Aorta (tissue), 5 donors: ENCODE measurements at places on chromosomes 3 and 15. TPM values are rescaled to one million over a fixed set of nuclear protein-coding genes. Genes with fewer than 3 reads are reported as not detected.

Gene FOXB1
- total RNA-seq: not detected

Gene LRRC15
- total RNA-seq: 0.54 TPM

Gene MFAP1
- 20.6 TPM for total RNA-seq

Gene TRAT1
- total RNA-seq: 0.52 TPM

- no peak overlapping the region for H3K27ac ChIP-seq
- peak overlapping the region; percentile 51 for H3K4me3 ChIP-seq
- H3K27me3 ChIP-seq: no peaks in the 10 kb centered on the region
- no peaks in the 10 kb centered on the region for H3K4me1 ChIP-seq
- no peaks in the 10 kb centered on the region for H3K36me3 ChIP-seq
- no peak for DNase-seq
Observed at GRCh38 chr3:120285508-120285841, 453 bp upstream of the GPR156 start.

DNA sequence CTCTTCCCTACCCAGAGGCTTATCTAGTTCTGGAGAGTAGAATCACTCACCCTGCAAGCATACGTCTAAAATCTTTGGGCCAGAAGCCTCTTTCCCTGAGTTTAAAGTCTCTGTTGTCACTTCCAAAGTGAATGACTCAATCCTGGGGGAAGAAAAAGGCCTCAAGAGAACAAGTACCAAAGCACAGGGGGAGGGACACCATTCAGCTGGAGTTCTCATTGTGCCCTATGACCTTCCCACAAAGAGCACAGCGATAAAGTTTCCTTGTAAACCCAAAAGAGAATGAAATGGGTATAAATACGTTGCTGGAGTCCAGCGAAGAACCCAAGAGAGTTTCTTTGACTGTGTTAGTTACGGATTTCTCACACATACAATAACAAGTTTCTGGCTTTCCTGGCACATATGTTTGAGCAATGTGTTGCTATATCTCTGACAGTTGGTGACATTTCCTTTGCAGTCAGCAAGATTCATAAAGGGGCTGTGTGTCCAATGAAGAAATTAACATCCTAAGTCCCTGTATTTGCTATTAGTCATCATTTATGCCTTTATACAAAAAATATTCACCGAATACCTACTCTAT is 107.3 kb upstream of the PTPRG start:
- no peaks in the 10 kb centered on the region for H3K4me1 ChIP-seq
- H3K36me3 ChIP-seq: no peaks in the 10 kb centered on the region
- no peak overlapping the region for H3K4me3 ChIP-seq
- no peaks in the 10 kb centered on the region for H3K27me3 ChIP-seq
- no peak overlapping the region for H3K27ac ChIP-seq
- DNase-seq: no peak

GRCh38 chr3:167851171-167851570 is 115.7 kb downstream of the SERPINI1 start:
- no peak for DNase-seq
- H3K4me1 ChIP-seq: no peaks in the 10 kb centered on the region
- H3K27ac ChIP-seq: no peak overlapping the region

DNA sequence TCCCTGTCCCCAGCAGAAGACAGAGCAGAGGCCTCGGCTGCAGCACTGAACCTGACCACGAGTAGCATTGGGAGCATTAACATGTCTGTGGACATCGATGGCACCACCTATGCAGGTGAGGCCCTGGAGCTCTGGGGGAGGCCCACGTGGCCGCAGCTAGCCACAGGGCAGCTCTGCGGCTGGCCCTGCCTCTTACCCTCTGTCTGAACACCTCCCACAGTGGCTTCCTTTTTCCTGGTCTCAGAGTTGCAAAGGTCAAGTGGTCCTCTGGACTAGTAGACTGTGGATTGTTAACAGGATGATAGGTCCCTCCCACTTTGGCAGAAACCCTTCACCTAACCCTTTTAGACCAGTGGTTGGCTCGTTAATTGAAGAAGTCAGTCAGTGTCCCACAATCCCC is 22.5 kb upstream of the CLK3 start:
- H3K27me3 ChIP-seq: no peaks in the 10 kb centered on the region
- no peak overlapping the region for H3K27ac ChIP-seq
- peak; percentile 49 for DNase-seq
- H3K4me3 ChIP-seq: no peak overlapping the region
- no peaks in the 10 kb centered on the region for H3K36me3 ChIP-seq
- no peaks in the 10 kb centered on the region for H3K4me1 ChIP-seq

GRCh38 chr3:172354931-172355499 is 93.2 kb downstream of the GHSR start:
- H3K4me3 ChIP-seq: no peak overlapping the region
- H3K36me3 ChIP-seq: peaks cover 10% of the 10 kb centered on the region
- no peaks in the 10 kb centered on the region for H3K27me3 ChIP-seq
- no peak overlapping the region for H3K27ac ChIP-seq
- DNase-seq: no peak
- H3K4me1 ChIP-seq: no peaks in the 10 kb centered on the region

DNA sequence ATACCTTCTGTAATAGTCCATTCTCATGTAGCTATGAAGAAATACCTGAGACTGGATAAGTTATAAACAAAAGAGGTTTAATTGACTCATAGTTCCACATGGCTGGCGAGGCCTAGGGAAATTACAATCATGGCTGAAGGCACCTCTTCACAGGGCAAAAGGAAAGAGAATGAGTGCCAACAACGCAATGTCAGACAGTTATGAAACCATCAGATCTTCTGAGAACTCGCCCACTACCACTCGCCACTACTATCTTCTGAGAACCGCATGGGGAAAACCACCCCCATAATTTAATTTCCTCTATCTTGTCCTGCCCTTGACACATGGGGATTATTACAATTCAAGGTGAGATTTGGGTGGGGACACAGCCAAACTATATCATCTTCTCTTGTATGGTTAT is 406.8 kb upstream of the CBLB start:
- H3K4me1 ChIP-seq: no peaks in the 10 kb centered on the region
- H3K4me3 ChIP-seq: no peak overlapping the region
- no peak overlapping the region for H3K27ac ChIP-seq

GRCh38 chr3:141471160-141471559 is 15.7 kb upstream of the RASA2 start:
- no peaks in the 10 kb centered on the region for H3K36me3 ChIP-seq
- no peaks in the 10 kb centered on the region for H3K4me1 ChIP-seq
- H3K27me3 ChIP-seq: no peaks in the 10 kb centered on the region
- no peak overlapping the region for H3K27ac ChIP-seq
- H3K4me3 ChIP-seq: no peak overlapping the region

DNA sequence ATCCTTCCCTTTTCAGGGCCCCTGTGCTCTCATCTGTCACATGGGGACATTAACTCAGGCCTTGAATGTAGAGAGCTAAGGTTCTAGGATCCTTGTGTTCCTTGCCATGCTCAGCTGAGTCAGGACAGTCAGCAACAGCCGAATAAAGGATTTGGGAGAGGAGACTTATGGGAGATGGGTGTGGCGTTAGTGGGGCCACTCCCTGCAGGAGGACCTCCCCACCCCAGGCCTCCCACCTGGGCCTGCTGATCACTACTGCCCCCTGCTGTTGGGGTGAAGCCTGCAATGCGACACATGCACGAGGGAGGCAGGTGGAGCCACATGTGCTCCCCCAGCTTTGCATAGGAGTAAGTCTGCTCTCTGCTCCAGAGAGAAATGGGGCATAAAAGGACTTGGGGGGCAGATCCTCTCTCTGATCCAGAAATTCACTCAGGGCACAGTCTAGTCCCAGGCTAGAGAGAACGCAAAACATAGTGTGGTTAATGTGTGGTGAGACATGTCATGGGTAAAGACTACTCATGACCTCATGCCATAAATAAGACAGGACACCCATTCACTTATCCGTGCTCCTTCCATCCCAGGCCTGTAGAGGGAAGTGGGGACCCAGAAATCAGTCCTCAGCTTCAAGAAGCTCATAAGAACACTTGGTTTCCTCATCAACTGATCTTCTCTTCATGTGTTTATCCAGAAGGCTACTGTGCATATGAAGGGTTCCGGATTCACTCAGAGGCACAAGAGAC is 19.4 kb downstream of the RBP1 start:
- H3K36me3 ChIP-seq: no peaks in the 10 kb centered on the region
- no peaks in the 10 kb centered on the region for H3K4me1 ChIP-seq
- no peaks in the 10 kb centered on the region for H3K27me3 ChIP-seq
- H3K27ac ChIP-seq: no peak overlapping the region
- no peak for DNase-seq

DNA sequence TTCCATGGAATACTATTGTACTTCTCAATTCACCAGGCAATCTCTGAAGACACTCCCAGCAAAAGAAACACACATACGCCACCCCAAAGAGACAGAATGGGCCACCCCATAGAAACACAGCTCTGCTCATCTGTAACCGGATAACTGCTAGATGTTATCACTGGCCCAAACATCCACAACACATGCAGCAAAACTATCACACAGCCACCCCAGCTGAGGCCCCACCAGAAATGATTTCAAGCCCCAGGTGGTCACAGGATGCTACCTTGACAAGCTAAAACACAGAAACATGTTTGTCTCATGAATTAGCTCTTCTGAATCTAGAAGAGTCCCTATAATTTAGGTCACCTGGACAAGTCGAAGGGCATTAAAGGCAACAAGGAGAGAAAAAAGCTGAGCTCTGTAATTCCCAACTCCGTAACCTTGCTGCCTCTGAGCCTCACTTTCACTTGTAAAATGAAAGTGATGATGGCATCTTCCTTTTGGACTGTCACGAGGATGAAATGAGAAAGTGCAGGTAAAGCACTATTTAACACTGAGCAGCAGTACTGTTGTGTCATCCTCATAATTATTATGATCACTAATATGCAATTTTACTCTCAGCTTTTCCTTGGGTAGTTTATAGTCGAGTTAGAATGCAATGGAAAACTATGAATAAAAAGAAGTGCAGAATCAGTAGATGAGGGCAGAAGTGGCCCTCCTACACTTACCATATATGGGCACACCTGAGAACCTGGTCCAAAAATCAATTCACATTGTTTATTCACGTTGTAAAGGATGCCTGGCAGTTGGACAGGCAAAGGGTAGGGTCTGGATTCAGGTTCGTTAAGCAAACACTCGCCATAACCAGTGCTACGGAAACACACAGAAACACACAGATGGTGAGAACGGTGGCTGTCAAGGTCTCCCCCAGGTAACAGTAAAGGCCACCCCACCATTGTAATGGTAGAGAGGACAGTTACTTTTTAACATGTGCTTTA is 38.6 kb downstream of the ADAMTS9 start:
- H3K36me3 ChIP-seq: no peaks in the 10 kb centered on the region
- no peak overlapping the region for H3K4me3 ChIP-seq
- H3K4me1 ChIP-seq: peaks cover 5% of the 10 kb centered on the region

GRCh38 chr3:37872413-37873160 is 10.9 kb downstream of the CTDSPL start:
- no peak for DNase-seq
- no peak overlapping the region for H3K27ac ChIP-seq
- H3K4me3 ChIP-seq: no peak overlapping the region
- no peaks in the 10 kb centered on the region for H3K27me3 ChIP-seq
- no peaks in the 10 kb centered on the region for H3K4me1 ChIP-seq

- DNase-seq: no peak
- H3K4me1 ChIP-seq: no peaks in the 10 kb centered on the region
- H3K4me3 ChIP-seq: no peak overlapping the region
- H3K36me3 ChIP-seq: no peaks in the 10 kb centered on the region
- no peak overlapping the region for H3K27ac ChIP-seq
- H3K27me3 ChIP-seq: no peaks in the 10 kb centered on the region
Observed at GRCh38 chr15:42903388-42904324, 16.9 kb downstream of the TTBK2 start.

GRCh38 chr3:46469680-46470357 is 5.1 kb upstream of the LTF start:
- H3K27ac ChIP-seq: no peak overlapping the region
- H3K36me3 ChIP-seq: no peaks in the 10 kb centered on the region
- no peak overlapping the region for H3K4me3 ChIP-seq

- DNase-seq: no peak
- no peaks in the 10 kb centered on the region for H3K4me1 ChIP-seq
- no peak overlapping the region for H3K27ac ChIP-seq
Observed at GRCh38 chr3:141191097-141191749, 40.4 kb upstream of the PXYLP1 start.

- H3K36me3 ChIP-seq: no peaks in the 10 kb centered on the region
- H3K4me1 ChIP-seq: no peaks in the 10 kb centered on the region
- DNase-seq: no peak
- no peak overlapping the region for H3K4me3 ChIP-seq
Observed at GRCh38 chr15:85810075-85810474, 15.3 kb upstream of the KLHL25 start.

DNA sequence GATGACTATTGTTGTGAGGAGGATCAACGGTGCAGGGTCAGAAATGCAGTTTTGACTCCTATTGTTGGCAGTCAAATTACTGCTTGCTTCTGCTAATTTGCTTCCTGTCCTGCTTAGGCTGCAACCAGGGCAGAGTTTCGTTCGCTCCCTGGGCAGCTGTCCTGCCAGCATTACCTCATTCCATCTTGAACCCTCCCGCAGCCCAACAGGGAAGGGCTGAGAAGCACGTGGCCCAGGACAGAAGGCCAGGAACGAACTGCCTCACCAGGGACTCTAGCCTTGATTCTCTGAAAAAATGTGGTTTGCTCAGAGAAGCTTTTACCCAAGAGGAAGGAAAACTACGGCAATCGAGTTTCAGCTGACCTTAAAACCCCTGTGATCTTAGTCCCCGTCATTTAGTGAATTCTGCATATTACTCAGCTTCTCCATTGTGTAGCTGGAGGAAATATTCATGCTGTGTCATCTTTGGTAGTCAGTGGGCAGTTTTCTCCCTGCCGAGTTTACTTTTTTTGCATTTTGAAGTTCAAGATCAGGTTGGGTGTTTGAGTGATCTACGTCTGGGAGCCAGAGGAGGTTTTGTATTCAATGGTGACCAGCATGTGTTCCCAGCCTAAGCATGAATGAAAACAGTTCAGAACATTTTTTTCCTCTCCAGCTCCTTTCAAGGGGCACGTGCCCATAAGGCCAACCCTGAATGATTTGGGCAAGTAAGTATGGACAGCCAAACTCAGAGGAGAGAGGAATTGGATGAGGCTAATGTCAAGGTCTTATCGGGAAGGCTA is 23.0 kb downstream of the TLNRD1 start:
- DNase-seq: peak; percentile 92
- no peaks in the 10 kb centered on the region for H3K4me1 ChIP-seq
- H3K27me3 ChIP-seq: no peaks in the 10 kb centered on the region

DNA sequence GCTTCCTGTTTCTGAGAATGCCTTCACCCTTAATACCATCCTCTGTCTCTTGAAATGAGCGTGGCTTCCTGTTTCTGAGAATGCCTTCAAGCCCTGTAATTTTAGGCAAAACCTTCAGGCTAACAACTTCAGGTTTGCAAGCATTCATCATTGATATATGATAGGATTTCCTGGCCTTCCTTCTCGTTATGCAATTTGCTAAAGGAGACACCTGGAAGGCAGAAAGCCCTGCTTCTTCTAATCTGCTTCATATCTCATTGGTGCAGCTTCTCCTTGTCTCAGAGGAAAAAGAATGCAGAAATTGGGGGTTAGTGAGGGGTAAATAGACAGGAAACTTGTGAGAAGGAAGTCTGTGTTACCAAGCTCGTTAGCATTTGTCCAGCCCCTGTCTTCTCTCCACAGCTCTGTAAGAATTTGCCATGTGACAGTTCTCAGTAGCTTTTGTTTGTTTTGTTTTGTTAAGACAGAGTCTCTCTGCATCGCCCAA is 7.3 kb downstream of the ARL6IP5 start:
- no peaks in the 10 kb centered on the region for H3K27me3 ChIP-seq
- no peak for DNase-seq
- H3K4me3 ChIP-seq: no peak overlapping the region
